Progenitor cell of endocrine pancreas (in vitro differentiated cells): ENCODE measurements at places on chromosomes 5 and 9. TPM values are rescaled to one million over a fixed set of nuclear protein-coding genes. Genes with fewer than 3 reads are reported as not detected.

The ITGA2 gene
- 5.1 and 6.6 TPM in 2 replicates for total RNA-seq

The NXNL2 gene
- total RNA-seq, result 0.31 TPM in 1 of 2 replicates, not detected in the other

The SPRY4 gene
- 14.8 and 19.4 TPM in 2 replicates for total RNA-seq

DNA sequence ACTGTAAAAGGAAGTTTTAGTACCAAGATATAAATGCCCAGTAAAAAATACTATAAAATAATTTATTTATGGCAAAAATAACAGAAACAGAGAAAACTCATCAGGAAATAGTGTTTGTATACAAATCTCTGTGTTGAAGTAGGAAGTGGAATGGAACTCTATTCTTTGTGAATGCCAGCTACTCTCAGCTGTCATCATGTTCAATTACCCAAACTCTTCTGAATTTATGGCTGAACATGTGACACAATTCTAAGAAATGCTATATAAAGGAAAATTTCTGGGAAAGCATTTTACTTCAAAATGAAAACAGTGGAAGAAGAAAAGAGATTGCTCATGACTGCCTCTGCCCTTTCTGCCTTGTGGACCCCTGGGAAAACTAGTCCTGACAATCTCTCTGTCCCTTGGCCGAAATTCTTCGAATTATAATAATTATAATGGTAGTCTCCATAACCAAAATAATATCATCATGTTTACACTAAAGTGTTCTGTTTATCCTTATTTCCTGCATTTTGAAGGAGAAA, 522.3 kb upstream of the ST8SIA4 start:
- DNase-seq, result no peak

- DNase-seq, result no peak
Measured at GRCh38 chr9:116417464-116417863, 263.9 kb downstream of the PAPPA start.

DNA sequence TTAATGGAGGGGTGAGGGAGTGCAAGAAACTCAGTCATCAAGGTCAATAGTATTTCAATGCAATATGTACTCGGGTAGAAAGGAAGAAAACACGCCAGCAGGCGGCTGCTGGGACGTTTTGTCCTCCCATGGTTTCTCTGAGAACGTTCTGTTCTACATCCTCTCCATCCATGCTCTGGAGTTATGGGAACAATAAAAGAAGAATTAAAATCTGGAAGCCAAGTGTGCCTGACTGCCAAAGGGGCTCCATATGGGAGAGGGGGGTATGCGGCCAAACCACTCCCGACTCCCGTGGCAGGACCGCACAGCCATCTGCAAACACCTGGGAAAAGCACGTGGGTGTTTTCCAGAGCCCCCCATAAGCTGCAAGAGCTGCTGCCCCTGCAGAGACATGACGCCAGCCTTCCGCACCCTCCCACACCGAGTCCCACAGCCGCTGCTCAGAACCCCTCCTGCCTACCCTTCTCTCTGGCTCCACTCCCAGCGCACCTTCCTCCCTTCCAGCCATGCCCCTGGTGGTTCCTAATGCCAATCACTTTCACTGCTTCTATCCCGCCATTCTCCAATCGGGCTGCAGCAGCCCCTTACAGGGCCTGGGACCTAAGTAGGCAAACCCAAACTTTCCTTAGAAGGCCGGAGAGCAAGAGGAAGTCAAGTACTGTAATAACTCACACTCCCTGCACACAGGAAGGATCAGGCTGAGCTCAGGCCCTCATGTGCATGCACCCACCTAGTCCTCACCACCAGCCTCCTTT, 241.6 kb downstream of the SYK start:
- no peak for DNase-seq

GRCh38 chr9:121528642-121529041, 29.0 kb upstream of the GGTA1 start:
- DNase-seq, result no peak

GRCh38 chr5:169583101-169583423, 511 bp upstream of the SPDL1 start:
- no peak for DNase-seq
